ENCODE measurements at places on chromosomes 16 and 17.
A peak's percentile ranks its signal among the peaks of the same experiment; 100 is the strongest.

- no peak for DNase-seq
These were observed 22.7 kb downstream of the LIG3 start for GRCh38 chr17:35002876-35003551.

GRCh38 chr17:1462164-1463112 is 6.4 kb upstream of the CRK start:
- DNase-seq: no peak

DNA sequence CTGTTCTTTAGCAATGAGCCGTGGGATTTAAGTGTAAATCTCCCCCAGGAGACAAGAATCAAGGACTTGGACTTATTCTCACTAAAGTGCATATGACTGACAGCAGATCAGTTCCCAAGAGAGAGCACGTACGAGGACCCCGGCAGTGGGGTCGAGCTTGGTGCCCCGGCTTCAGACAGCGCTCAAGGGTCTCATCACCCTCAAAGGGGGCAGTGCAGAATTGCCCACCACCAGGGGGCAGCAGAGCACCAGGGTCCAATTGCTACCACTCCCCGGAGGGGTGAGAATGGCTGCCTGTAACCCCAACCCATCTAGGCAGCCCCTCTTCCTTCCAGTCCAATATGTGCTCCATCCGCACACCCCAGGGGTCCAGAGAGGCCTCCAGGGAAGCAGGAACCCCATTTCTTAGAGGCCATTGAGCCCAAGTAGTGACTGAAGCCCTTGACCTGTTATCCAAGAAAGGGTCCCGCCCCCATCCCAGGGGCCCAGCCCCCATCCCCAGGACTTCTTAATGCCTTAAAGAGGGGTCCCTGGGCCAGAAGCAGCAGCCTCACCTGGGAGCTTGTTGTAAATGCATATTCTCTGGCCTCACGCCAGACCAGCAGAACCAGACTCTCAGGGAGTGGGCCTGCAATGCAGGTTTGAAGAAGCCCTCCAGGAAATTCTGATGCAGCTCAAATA is 86.1 kb downstream of the ZDHHC7 start:
- no peak for DNase-seq

GRCh38 chr16:56615353-56615752 is 7.0 kb downstream of the MT2A start:
- DNase-seq: peak; percentile 48

DNA sequence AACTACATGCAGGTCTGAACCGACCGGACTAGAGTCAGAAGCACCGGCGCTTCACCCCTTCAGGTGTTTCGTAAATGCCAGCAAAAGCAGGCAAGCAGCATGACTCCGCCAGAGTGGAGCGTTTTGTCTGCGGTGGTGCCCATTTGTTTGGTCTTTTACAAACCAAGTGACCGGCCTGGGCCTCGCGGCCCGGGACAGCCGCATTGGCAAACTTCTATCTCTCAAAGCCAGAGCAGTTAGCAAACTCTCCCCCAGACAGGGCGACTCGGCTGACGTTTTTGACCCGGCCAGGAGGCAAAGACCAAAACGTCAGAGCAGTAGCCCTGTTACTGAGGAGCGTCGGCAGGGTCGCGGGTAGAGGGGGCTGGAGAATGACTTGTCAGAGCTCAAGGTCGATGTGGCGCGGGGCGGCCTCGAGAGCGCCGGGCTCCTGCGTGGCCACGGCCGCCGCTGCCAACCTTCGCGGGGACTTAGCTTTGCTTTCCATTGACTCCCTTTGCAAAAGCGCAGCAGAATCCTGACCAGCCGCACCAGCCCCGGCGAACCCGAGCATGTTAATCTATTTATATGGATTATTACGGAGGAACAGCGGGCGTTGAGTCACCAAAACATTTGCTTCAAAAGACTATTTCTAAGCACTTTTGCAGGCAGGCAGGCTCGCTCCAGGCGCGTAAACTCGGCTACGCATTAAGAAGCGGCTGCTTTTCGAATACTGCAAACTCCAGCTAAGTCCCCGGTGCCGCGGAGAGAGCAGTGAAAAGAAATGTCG is 763 bp upstream of the SOX9 start:
- peak; percentile 72 for DNase-seq

- no peak for DNase-seq
These were observed 38.5 kb upstream of the KSR1 start for GRCh38 chr17:27417596-27418365.

Data from fibroblast of skin of right quadriceps (primary cell).